GM13977 (cell line): ENCODE measurements at places on chromosomes 3 and 15.

GRCh38 chr3:196406811-196407470 lies 25.3 kb downstream of the UBXN7 start:
- DNase-seq = no peak

GRCh38 chr3:123818324-123818920 lies 65.7 kb downstream of the MYLK start:
- no peak for DNase-seq

- DNase-seq = no peak
Observed at GRCh38 chr15:34808016-34808415, 12.7 kb upstream of the ACTC1 start.

DNA sequence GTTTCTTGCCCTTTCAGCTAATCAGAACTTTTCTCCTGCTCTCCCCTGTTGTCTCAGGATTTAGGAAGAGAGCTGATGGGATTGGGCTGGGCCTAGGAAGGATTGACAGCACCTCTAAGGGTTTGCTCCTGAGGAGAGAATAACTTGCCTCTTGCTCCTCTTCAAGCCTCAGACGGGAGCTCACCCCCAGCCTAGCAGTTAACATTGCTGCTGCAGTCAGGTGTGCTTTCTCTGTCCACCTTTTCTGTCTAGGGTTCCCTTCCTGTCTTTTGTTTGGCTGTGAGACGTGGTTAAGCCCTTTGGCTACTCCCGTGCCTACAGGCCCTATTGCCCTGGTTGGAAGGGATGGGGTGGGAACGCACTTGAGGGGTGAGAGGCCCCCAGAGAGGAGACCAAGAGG lies 20.1 kb downstream of the TMEM108 start:
- DNase-seq = no peak

GRCh38 chr3:197465996-197466549 lies 89.7 kb downstream of the BDH1 start:
- DNase-seq = no peak

DNA sequence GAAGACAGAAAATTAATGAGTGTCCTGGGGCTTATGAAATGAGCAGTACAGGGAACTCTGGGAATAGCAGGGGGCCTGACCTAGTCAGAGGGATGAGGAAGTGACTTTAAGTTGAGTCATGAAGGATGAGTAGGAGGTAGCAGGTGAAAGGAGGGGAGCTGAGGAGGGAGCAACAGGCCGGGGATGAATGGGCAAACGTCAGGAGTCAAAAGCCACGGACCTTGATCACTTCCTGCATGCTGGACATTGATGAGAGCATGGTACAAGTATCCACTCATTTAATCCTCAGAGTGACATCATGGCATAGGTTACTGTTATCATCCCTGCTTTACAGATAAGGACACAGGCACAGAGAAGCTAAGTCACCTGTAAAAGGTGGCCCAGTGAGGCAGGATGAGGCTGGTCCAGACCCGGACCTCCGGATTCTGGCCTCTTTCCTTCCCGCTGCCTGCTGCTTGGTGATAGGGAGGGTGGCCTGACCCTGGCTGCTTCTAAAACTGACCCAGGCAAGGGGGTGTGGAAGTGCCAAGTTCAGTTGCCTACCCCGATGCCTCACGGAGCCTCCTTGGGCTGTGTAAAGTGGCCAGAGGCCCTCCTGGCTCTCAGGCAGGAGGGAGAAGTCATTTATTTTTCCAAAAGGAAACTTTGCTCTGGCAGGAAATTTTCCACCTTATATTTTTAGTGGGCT lies 7.6 kb downstream of the CORO2B start:
- DNase-seq = no peak

DNA sequence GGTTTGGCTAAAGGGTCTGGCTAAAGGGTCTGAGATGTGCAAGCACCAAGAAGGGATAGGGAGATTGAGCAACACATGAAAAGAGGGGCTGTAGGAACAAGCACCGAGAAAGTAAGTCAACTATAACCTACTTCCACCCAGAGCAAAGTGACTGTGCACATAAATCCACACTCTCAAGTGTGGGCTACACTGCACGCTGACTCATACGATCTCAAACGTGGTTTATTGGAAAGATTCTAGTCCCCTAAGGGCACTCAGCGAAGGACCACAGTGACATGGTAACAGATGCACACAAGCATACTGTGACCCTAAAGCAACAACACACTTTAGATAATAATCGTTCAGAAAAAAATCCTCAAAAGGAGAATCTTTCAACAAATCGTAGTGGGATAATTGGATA lies 48.0 kb downstream of the EHHADH start:
- DNase-seq = no peak

DNA sequence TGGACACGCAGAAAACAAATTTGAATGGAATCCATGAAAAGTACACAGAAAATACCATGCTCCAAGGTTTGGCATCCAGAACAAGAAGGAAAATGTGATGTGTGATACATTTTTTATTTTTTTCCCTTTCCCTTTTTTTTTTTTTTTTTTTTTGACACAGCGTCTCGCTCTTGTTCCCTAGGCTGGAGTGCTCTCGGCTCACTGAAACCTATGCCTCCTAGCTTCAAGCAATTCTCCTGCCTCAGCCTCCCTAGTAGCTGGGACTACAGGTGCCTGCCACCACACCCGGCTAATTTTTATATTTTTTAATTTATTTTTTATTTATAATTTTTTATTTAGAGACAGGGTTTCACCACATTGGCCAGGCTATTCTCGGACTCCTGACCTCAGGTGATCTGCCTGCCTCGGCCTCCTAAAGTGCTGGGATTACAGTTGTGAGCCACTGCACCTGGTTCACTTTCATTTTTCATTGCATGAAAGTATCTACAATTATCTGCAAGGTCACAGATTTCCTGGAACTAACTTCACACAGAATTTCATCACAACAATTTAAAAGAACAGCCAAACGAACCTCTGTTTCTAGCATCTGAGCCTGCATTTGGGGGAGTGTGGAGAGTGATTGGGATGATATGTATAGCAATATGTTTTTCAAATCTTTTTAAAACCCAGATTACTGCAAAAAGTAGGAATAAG lies 8.3 kb downstream of the POU1F1 start:
- DNase-seq = no peak

DNA sequence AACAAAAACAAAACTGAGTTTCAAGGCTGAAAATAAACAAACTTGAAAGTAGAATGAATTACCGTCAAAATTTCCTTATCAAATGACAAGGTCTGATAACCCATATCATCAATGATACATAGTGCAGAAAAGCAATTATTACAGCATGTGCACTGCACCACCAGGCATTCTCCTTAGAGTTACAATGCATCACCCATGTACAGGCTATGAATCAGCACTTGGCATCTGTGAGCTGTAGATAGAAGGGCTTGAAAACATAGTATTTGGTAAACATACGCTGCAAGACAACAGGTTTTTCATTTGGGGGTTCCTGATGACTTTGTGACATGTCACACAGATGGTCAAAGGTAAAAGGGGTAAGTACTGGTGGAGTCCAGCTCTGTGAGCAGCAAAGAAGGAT lies 265.1 kb downstream of the CTNNB1 start:
- no peak for DNase-seq
